GM19239 (cell line): ENCODE measurements at places on chromosomes 7 and 10.

GRCh38 chr7:127287133-127287532 lies 34.4 kb upstream of the GRM8 start:
- no peak for DNase-seq

DNA sequence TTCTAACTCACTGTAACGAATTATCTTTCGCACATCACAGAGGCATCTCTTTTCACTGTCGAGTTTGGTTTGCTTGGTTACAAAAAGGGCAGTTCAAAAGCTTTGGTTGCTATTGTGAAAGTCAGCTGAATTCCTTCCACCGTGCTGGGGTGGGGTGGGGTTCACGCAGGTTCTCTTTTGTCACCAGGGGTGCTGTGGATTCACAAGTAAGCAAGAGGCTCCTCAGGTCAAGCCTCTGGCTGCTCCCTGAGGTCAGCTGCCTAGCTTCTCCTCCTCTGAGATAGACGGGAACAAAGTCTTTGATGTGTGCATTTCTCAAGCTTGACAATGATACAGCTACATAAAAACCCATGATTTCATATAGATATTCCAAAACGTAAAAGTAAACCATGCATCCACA lies 47.7 kb downstream of the EGFR start:
- no peak for DNase-seq

DNA sequence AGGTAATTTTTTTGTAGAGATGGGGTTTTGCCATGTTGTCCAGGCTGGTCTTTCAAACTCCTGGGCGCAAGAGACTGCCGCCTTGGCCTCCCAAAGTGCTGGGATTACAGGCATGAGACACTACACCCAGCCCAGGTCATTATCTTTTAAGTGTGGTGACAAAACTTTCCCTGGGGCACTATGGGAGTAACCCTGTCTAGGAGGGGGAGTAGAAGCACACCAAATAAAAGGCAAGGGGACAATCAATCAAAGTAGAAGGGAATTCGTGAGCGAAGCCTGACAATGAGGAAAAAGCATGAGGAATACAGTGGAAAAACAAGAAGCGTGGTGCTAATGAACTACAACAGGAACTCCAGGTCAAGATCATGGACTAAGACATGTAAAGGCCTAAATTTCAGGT lies 31.4 kb downstream of the IDE start:
- DNase-seq = no peak

DNA sequence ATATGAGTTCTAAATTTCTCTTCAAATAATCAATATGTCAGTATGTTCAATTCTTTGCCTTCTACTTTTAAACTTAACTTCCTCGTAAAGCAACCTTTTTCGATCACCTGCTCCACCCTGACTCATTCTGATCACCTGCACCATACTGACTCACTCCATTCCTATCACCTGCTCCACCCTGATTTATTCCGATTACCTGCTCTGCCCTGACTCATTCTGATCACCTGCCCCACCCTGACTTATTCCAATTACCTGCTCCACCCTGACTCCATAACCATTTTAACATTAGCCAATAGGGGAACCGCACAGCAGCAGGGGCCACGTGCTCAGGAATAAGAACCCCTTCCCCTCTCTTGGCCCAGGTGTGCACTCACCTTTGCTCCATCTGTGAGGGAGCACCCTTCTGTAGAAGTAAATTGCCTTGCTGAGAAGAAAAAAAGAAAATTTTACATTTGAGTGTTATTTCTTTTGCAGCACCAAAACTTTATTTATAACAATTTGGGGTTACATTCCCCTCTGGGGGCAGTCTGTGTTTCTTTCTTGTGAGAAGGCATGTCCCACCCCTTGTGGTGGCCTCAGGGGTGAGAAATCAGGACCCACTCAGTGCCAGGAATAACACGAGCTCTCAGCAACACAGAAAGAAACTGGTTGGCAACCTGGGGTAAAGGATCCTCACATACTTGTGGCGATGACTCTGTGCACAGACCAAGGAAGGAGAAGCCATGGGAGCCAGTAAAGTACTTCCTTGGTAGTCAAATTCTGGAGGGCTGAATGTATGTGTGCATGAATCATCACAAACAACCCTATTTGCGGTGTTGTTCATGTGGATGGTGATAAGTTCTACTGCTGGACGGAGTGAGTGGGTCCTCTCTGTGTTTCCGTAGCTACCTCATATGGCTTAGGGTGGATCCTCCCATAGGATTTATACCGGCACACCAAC lies 29.4 kb upstream of the PPP1R9A start:
- DNase-seq = no peak

DNA sequence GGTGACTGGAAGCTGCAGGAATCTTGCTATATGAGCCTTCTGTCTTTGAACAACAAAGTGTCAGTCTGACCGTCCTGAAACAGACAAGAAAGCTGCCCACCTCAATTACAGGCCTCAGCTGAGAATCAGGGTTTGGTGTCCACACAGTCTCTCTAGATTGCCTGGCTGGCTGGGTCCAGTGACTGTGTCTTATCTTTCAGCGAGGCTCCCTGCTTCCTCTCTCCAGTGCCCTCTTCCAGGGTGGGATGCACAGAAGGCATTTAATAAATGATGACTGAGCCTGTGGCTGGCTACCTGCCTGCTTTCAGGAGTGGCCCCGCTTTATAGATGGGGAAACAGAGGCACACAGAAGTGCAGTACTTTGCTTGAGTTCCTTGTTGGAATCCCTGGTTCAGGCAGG lies 27.4 kb downstream of the FGF8 start:
- DNase-seq = no peak

DNA sequence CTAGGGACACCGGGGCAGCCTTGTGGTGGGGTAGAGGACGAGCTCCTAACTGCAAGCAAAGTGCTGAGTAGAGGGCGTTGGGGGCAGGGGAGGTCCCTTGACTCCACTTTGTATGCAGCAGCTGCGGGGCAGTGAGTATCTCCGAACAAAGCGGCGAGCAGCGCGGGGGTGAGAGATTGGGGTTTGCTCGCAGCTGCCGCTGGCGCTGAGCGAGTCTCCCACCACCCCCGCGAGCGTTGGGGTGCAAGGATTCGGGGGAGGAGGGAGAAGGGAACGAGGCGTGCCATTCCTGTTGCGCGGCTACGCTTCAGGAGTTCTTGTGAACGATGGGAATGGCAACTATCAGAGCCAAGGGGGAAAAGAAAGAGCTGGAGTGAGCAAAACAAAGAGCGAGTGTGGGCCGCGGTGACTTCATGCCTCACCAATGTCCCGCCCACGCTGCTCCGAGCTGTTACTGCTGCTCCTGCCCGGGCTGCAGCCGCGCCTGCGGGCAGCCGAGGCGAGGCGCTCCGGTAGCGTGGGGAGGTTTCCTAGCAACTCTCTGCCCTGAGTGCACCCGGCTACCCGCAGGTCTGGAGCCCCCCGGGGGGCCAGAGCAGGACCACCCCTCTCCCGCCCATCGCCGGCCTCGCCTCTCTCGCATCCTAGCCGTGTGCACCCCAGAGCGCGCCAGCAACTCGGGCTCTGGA lies at the start of gene ITGB8:
Gene ITGB8, plus strand, starts transcription at position 662 of the 689 bp plus-strand sequence. CDS start 907 bp downstream, outside the sequence.
- DNase-seq = peak; percentile 34

DNA sequence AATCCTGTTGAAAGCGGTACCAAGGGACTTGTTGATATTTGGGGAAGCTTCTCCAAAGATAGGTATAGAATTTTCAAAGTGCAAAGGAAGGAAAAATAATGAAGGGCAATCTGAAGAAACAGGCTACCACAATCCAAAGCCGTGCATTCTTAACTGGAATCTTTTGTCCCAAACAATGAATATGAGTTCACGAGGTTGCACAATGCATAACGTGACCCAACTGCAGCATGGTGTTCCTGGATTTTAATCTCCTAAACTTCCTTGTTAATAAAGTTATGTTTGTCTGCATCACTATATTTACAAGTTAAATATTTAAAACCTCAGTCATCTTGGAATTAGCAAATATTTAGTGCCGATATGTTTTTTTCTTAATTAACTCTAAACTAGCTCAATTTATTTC lies 203.7 kb downstream of the WDR11 start:
- no peak for DNase-seq

GRCh38 chr7:46660402-46660980 lies 739.4 kb upstream of the IGFBP3 start:
- DNase-seq = no peak

- no peak for DNase-seq
Measured at GRCh38 chr10:97136756-97137155, 49.0 kb downstream of the SLIT1 start.

DNA sequence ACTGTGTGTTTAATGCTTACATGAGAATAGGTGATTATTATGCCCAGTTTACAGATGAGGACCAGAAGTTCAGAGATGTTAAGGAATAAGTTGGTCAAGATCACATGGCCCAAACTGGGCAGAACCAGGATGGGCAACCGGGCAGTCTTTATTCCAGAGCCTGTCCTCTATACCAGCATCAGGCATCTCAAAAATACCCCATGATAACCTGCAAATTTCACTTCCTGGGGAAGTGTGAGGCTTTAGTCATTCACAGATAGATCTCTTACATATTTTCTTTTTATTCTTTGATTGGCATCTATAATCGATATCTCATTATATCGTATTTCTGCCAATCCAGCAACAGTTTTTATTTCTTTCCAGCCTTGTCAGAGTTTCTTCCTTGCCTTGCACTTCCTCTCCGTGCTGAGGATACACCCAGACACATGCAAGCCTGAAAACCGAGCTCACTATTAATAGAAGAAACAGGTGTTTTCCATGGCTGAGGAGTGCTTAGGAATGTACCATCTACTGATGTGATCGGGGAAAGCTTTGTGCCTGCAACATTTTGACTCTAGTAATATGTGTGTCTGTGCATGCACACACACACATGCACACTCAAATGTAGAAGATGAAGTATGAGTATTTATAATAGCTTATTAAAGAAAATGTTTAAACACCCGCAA lies 82.4 kb downstream of the CREM start:
- DNase-seq = no peak

GRCh38 chr10:32005050-32005449 lies 51.2 kb downstream of the KIF5B start:
- no peak for DNase-seq

GRCh38 chr7:84187813-84188510 lies 6.6 kb downstream of the SEMA3A start:
- no peak for DNase-seq

- DNase-seq = no peak
Measured at GRCh38 chr10:16832351-16833080, 15.3 kb upstream of the RSU1 start.

GRCh38 chr7:157481389-157481788 lies 144.6 kb downstream of the DNAJB6 start:
- no peak for DNase-seq

DNA sequence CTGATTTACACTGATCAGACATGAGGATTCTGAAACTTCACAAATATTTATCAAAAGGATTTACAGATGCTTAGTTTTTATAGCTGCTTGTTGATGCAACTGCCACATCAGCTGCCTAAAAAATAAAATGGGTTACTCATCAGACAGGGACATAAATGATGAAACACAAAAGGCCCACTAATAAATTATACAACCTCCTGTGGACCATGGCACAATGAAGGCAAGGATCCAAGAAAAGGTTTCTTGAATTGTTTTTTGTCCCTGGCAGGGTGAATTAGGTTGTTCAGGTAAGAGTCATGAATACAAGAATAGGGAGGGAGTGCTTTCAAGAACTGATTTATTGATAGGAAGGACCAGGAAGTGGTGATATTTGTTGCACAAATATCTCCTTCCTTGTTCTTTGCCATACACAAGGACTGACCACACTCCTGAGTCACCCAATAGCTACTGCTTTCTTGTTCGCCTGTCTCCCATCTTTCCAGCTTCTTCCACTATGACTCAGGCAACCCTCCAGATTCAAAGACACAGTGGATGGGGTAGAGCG lies 234.5 kb downstream of the AHR start:
- DNase-seq = no peak

DNA sequence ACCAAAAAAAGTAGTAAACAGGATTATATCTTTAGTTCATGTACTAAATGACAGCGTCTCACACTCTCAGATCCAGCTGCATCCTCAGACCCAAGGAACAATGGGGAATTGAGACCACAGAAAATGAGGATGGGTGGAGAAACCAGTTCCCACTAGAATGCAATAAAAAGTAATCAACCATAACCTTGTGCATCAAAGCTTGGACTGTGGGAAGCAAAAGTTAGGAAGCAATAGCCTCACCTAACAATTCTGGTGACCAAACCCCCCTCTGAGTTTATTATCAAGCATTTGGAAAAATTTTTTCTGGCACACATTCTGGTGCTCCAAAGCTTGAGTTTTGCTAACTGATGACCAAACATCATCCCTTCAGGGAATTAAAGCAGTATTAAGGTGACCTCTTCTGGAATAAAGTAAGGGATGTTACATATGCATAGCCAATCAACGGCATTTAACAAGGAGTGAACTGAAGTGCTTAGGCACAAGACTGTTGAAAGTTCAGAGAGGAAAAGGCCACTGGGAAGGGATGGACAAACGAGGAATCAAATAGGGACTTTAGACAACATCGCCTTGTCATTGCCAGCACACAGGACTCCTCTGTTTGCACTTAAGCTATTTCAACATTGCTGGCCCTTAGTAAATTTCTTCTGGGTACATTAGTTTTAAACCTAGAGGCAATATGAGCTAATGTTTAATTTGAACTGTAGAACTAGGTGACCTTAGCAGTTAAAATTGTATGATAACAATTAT lies 1.2 kb upstream of the MAT1A start:
- DNase-seq = no peak

DNA sequence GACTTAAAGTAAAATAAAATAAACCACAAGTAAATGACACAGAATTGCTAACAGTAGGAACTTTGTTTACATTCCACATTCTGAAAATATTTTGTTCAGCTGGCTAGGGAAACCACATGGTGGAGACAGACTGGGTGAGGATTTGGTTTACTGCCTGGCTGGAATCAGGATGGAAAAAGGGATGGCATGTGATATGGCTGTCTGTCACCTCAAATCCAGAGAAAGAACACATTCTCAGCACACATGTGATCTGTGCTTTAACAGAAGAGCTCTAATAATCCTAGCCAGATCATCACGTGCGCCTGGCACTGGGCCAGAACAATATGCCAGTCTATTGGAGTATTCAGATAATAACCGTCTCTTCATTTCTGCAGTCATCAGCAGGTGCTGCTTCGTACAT lies 90.9 kb upstream of the PIP4K2A start:
- no peak for DNase-seq

DNA sequence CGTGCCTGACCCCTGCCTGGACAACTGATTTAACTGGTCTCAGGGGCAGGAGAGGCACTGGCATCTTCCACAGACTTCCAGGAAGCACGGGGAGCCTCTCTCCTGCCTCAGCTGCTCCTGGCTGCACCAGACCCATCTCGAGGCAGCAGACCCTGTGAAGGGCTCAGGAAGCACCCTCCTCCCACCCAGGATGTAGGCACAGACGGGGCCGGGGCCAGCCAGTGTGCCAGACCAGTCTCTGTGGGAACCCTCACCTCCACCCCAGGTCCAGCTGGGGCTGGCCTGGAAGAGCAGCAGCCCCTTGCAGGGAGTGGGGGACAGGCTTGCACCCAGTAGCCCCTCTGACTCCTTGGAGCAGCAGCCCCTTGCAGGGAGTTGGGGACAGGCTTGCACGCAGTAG lies 56.3 kb downstream of the RASGEF1A start:
- DNase-seq = no peak

DNA sequence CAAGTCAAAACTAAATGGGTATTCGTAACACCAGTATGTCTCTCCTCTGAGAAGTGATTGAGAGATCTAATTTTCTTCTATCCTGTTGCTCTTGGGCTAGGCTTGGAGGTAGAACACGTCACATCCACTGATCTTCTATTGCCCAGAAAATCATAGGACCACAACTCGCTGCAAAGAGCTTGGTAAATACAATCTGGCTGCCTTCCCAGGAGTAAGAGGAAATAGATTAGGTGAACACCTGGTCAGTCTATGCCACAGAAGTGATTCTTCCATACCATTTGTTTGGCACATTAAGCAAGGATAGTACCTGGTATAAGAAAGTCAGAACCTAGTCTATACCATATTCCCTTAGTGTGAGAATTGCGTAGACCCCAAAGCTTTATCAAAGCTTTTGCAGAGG lies 129.3 kb upstream of the PHYHIPL start:
- no peak for DNase-seq
